Amniotic epithelial cell (primary cell): ENCODE measurements at places on chromosomes 7 and 10.

DNA sequence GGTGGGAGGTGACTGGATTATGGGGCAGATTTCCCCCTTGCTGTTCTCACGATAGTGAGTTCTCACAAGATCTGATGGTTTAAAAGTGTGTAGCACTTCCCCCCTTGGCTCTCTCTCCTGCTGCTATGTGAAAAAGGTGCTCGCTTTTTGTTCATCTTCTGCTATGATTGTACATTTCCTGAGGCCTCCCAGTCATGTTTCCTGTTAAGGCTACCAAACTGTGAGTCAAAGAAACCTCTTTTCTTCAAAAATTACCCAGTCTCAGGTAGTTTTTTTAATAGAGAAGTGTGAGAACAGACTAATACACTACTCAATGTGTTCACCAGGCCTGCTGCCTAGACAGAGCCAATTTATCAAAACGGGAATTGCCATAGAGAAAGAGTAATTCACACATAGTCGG is 49.7 kb downstream of the SDHAF3 start:
- DNase-seq: no peak

- DNase-seq: peak; percentile 24
These were observed 154.8 kb downstream of the ADAM12 start for GRCh38 chr10:126233182-126234148.

DNA sequence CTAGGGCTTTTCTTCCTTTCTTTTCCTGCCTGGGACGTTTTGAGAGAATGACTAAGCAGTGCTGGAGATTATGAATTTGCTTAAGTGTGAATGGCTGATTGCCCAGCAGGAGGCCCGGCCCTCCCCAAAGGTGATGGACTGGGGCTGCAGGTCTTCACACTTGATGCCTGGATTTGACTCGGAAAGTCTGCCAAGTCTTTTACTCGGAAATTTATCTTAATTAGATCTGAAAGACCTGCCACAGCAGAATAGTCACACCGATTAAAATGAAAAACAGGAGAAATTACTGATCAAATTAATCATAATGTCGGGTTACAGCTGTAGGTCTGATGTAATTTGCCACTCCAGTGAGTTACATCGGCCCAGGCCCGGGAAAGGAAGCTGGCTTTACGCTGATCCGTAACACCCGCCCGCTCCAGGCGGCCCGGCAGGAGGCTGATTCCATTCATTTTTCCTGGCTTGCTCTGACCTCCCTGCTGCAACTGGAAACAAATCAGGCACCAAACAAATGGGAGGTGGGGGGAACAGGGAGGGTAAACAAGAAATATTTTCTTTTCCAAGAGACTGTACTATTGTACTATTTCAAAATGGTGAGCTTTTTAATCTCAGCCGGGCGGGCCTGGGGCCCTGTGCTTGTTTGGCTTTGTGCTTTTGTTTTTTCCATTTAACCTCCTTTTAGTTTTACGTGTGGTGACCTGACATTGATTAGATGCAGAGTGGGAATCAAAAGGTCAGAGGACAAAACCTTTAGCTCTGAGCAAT is 212.4 kb upstream of the YAE1 start:
- peak; percentile 43 for DNase-seq

DNA sequence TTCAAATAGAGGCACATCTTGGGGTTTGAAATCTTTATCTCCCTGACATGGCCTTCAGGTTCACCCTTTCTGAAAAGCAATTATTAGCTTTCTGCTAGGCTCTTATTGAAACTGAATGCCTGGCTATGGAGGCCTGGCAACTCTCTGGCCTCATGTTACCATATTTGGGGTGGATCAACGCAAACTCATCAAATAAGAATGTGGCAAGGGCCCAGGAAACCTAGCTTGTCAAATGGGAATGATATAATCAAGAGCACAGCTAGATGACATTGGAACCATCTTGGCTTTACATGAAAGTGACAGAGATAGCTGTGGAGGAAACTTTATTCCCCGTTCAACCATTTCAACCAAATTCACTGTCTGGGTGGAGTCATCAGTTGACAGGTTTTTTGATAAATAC is 202.8 kb upstream of the SMIM30 start:
- DNase-seq: no peak

GRCh38 chr7:128349466-128349825 is 5.7 kb upstream of the RBM28 start:
- DNase-seq: no peak

DNA sequence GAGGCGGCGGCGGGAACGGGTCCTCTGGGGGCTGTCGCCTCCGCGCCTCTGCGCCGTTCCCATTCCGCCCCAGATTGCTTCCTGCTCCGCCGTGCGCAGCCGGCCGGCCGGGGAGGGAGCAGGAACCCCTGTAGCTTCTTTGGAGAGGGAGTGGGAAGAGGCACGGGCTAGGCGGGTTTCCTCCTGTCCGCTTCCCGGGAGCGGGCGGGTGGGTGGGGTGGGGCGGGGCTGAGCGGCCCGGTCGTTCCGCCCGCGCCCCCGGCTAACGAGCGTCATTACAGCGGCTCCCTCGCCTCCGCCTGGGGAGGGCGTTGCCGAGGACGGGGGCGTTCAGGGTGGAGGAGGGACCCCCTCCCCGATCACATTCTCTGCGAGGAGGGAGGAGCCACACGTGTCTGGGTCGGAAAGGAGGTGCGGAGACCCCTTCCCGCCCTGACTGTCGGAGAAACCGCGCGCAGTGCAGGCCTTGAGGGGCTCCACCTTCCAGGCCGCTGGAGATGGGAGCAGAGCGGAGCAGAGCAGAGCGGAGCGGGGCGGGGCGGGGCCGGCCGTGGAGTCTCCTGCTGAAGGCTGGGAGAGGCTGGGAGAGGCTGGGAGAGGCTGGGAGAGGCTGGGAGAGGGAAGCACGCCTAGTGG is 39.7 kb downstream of the AGAP3 start:
- no peak for DNase-seq

- DNase-seq: no peak
These were observed 22.5 kb upstream of the TNRC18 start for GRCh38 chr7:5445981-5446594.

DNA sequence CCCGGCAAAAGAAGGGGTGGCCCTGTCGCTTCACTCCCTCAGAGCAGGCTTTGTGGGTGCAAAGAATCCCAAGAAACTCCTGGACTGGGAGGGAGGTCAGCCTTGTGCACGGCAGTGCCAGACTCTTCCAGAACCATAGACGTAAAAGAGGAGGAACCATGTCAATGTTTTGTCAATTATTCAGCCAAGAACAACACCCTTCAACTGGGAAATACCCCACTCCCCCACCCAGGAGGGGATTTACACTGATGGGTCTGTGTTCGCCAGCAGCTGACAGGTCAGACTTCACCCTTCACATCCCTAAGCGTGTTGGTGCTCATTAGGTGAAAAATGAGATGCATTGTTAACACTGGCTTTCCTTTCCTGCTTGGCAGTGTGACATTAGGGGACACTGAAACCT is 116.8 kb upstream of the BMPER start:
- no peak for DNase-seq

- no peak for DNase-seq
These were observed 137.8 kb upstream of the PPP2R2D start for GRCh38 chr10:131762789-131763696.

DNA sequence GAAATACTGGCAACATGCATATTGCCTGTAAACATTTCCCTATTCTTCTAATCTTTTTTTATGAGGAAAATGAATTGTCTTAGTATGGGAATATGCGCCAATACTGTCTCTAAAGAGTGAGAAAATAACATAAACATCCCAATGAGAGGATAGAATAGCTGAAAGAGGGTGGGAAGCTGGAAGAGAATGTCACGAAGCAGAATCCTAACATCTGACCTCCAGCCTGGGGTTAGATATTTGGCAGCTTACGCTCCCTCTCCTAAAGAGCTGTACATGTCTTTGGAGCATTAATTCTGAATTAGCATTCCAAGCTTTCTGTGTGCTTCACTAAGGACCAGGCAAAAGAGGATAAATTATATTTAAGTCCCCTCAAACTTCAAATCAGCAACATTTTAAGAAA is 31.6 kb upstream of the SLC16A12 start:
- DNase-seq: no peak

DNA sequence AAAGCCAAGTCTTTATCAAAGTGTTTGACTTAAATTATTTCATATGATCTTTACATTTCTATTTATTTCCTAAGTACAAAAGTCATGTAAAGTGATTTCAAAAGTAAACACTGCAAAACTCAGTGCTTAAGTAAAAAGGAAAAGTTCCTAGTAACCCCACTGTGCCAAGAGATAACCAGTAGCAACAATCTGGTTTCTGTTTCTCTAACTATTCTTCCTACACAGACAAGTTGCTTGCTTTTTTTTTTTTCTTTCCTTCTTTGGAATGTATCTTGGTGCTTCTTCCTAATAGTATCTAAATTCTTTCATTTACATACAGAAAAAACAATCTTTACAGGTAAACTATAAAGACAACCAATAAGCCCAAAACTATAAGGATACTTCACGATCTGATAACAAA is 3.1 kb downstream of the JCAD start:
- peak; percentile 42 for DNase-seq
